ENCODE measurements at places on chromosomes 2 and 18. TPM values are rescaled to one million over a fixed set of nuclear protein-coding genes. Genes with fewer than 3 reads are reported as not detected.

GRCh38 chr2:18623782-18624181 lies 34.4 kb upstream of the NT5C1B start:
- DNase-seq: no peak

The ANKRD39 gene
- total RNA-seq: 94.4 TPM

The FTCDNL1 gene
- 9.0 TPM for total RNA-seq

The CDC42EP3 gene
- total RNA-seq: 174 TPM

The FOXI3 gene
- not detected for total RNA-seq

The GPBAR1 gene
- total RNA-seq: 0.25 TPM

DNA sequence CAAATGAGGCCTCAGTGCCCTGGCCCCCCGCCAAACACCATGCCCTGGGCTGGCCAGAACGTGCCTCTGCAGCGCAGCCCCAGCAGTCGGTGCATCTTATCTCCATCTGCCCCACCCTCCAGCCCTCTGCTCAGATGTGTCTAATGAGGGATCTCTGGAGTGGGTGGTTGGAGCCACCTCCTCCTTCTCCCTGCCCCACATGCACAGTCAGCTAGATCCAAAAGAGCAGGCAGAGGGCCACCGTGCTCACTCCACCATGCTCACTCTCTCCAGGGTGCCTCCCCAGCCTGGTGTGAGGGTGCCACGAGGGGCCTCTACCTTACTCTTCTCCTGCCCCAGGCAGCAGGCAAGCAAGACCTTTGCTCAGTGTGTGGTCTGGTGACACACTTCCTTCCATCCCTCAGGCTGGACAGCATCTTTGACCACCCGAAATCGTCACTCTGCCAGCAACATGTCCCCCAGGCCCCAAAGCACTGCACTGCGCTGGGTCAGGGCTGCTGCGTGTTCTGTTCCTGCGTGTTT lies 266.1 kb upstream of the HDAC4 start:
- no peak for DNase-seq

The CPO gene
- 0.50 TPM for total RNA-seq

DNA sequence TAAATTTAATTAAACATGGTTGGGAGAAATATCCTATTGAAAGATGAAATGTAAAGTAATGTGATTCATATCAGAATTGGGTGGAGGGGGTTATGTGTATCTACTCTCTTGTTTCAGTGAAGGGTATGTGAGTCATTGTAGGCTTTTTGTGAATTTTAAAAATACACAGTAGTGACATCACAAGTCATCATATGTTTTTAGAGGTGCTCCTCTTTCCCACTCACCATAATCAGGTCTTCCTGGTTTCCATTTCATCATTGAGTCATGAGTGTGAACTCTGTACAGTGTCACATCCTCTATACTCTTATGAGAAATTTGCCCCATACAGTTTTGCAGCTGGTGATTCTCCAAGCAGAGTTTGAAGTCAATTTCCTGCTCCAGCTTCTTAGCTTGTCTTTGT lies 18.8 kb downstream of the FSIP2 start:
- no peak for DNase-seq

DNA sequence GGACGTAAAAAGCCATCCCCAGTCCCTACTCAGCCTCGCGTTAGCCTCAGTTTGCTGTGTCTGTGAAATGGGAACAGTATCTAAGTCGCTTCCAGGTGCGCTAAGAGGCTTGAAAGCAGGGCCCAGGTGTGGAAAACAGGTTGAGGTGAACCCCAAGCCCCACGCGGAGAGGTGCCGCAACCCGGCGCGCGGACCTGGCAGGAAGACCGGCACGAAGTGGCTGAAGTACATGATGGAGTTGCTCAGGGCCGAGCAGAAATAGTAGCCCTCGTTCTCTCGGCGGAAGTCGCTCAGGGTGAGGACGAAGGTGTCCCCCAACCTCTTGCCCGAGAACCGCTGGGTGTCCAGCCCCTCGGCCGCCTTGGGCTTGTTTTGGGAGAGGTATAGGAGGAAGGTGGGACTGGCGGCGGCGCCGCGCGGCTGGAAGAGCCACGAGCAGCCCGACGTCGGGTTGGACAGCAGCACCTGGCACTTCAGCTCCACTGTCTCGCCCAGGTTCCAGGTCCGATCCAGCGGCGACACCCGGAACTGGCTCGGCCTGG lies 508 bp downstream of the CD8A start:
- DNase-seq: no peak

- no peak for DNase-seq
These were observed 125.6 kb upstream of the HS6ST1 start for GRCh38 chr2:128444121-128444771.

GRCh38 chr2:234249034-234249735 lies 198.7 kb downstream of the SPP2 start:
- no peak for DNase-seq

- peak; percentile 10 for DNase-seq
These were observed 17.1 kb downstream of the PXDN start for GRCh38 chr2:1727101-1727771.

GRCh38 chr2:233928594-233929351 lies 11.6 kb downstream of the TRPM8 start:
- no peak for DNase-seq

GRCh38 chr2:186518945-186519344 lies 32.9 kb downstream of the ZC3H15 start:
- DNase-seq: no peak

DNA sequence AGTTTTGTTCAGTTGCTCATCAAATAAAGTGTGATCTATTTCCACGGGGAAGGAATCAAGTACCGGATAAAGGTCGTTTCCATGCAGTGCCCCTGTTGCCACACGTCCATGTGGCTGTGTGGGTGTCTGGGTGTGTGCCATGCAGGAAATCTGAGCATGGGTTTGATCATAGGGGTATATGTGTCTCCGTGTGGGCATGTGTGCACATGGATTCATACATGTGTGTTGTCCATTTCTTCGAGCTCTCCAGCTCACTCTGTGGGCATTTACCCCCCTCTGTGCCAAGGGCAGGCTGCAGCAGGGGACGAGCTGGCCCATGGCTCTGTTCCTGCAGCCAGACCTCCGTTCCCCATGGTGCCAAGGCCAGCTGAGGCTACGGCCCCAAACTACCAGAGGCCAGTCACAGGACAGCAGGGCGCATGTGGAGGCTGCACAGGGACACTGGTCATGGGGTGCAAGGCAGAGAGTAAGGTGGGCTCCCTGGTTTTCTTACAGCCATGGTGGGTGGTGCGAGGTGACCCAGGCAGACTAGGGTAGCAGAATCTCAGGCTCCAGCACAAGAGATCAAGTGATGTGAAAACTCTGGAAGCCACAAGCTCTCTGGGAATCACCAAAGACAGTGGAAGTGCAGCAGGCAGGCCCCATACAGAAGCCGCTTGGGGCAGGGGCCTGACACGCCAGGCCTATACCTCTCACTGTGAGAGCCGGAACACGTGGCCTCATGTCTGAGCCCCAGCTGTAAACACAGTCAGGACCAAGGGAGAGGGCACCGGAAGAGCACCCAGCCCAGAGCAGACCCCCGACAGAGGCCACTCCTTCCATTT lies 66.4 kb upstream of the RAB6C start:
- DNase-seq: no peak

The RESP18 gene
- not detected for total RNA-seq

DNA sequence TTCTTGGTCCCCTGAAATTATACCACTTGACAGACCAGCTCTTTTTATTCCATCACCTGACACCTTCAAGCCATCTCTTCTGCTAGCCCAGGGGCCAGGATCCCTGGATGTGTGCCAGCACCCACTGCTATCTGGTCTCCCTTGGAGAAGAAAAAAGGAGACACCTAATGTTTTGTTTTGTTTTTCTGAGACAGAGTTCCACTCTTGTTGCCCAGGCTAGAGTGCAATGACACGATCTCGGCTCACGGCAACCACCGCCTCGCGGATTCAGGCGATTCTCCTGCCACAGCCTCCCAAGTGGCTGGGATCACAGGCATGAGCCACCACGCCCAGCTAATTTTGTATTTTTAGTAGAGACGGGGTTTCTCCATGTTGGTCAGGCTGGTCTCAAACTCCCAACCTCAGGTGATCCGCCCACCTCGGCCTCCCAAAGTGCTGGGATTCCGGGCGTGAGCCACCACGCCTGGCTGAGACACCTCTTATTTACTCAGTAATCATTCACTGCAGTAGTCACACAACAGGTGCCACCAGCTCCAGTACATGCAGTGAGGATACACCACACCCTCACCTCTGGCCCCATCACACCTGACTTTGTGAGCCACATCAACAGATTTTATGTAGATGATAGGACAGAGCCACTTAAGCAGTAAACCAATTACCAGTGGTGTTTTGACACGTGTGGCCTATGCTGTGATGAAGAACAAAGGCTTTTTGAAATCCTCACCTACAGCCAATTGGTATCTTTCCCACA lies 42.8 kb upstream of the PCBP1 start:
- DNase-seq: no peak

The PTPRN gene
- 1.1 TPM for total RNA-seq

The PLA2R1 gene
- total RNA-seq: 0.64 TPM

GRCh38 chr2:169047256-169048250 lies 16.4 kb upstream of the ABCB11 start:
- DNase-seq: no peak

- DNase-seq: no peak
These were observed 79.0 kb downstream of the EDAR start for GRCh38 chr2:108910011-108910431.

- DNase-seq: no peak
These were observed 29.9 kb upstream of the PDE1A start for GRCh38 chr2:182456784-182457183.

DNA sequence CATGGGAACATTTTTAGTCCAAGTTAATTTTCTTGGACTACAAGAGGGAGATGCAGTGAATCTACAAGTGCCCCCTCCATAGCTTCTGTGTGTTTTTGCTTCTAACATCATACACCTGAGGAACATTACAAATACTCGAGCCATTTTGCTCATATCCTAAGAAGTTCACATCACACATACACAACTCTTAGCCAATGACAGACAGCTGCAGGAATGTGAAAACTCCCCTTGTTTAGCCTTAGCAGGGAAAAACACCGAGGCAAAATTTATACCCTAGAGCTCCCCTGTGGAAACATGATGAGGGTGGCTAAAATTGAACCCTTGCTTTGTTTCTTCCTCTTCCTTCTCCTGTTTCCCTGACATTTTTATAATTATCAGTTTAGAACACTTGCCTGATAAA lies 928.3 kb upstream of the NRXN1 start:
- no peak for DNase-seq

The TUBA3D gene
- total RNA-seq: not detected

DNA sequence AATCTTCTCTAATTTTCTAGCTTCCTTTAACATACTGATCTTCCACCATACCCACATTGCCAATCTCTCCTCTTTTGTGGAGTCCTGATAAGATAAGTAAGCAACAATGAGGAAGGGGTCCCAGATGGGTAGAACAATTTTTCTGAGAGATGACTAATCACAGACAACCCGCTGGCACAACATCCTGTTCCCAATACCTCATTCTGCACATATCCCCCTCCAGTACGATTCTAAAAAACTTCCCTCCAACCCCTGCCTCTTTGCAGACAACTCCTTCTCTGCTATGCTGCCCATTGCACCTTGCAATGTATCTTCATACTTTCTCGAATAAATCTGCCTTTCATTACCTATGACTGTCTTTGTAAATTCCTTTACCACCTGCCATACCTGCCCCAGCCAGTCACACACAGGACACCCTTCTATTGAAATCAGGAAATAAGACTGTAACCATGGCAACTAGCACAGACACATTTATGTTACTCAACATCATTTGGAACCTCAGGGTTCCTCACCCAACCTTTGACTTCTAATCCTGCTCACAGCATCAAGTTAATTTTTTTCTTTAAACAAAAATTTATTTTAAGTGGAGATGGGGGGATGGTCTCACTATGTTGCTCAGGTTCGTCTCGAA lies 7.4 kb upstream of the EXOC6B start:
- no peak for DNase-seq

The GATA6 gene
- total RNA-seq: 0.53 TPM

The FLACC1 gene
- total RNA-seq: 1.7 TPM

- DNase-seq: no peak
These were observed 55.0 kb downstream of the ODC1 start for GRCh38 chr2:10392951-10393639.

GRCh38 chr2:85132834-85133637 lies at the start of gene TCF7L1:
TSS of gene TCF7L1 (plus strand) at chr2:85133392. CDS start at chr2:85133685, 293 bp downstream.
- peak; percentile 91 for DNase-seq

GRCh38 chr2:127050803-127051115 lies 56.2 kb downstream of the BIN1 start:
- peak; percentile 45 for DNase-seq
